HFFc6 (cell line): ENCODE measurements at places on chromosomes 5 and 9. TPM values are rescaled to one million over a fixed set of nuclear protein-coding genes. Genes with fewer than 3 reads are reported as not detected.

The FSD1L gene
- 1.5 to 2.2 TPM (median 1.6 TPM) in 3 replicates for total RNA-seq

GRCh38 chr5:177334781-177335700 lies 16.4 kb downstream of the LMAN2 start:
- no peak for DNase-seq

DNA sequence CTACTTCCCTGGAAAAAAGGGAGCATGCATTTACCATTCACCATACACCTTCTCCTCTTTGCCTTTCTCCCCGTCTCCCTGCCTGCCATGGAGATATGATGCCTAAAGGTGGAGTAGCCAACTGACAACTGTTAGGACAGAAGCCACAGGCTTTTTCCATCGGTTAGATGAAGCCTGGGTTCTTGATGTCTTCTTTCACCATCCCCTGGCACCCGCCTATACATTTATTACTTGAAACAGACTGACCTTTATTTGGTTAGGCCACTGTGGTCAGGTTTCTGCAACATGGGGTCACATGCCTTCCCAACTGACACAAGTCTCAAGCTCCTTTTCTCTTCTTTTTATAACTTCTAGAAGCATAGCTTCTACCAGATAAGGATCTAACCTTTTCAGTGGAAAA lies 7.1 kb downstream of the LCP2 start:
- DNase-seq = no peak

DNA sequence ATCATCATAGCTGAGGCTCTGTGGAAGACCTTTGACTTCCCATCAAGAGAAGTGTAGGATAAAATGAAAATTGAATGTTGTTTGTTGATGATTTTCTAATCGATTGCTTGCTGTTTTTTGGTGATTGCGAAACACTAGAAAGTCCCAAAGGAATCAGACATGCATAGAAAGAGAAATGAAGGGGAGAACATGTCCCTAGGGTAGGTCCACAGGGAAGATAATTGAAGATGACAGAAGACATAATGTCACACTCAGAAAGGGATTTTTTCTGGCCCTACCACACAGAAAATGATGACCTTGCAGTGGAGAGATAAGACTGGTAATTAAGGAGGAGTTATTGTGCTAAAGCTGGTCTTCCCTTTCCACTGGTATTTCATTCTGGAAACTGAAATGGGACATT lies 62.8 kb downstream of the INSYN2B start:
- no peak for DNase-seq

DNA sequence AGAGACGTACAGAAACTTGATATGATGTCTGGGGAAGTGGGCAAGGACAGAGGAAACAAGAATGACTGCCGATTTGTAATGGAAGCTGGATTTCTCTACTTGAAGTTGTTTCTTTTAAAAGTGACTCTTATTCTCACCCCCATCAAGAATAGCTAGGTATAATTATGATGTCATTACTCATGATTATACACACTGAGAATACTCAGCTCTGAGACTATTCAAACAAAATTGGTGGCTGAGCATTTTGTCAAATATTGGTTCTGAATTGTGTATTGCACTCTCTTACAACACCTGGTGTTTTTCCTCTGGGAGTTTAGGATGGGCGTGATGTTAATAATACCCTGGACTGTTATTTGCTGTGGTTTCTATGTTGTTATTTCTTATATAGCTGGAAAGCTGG lies 46.3 kb downstream of the MAST4 start:
- no peak for DNase-seq

- no peak for DNase-seq
Observed at GRCh38 chr5:176816043-176816745, 5.8 kb downstream of the UNC5A start.

The MARVELD2 gene
- total RNA-seq = 0.05 to 0.16 TPM (median 0.15 TPM) in 3 replicates

The KCNN2 gene
- total RNA-seq = 14.4 to 46.6 TPM (median 15.2 TPM) in 3 replicates

GRCh38 chr5:155522540-155522939 lies 509.0 kb downstream of the KIF4B start:
- no peak for DNase-seq

DNA sequence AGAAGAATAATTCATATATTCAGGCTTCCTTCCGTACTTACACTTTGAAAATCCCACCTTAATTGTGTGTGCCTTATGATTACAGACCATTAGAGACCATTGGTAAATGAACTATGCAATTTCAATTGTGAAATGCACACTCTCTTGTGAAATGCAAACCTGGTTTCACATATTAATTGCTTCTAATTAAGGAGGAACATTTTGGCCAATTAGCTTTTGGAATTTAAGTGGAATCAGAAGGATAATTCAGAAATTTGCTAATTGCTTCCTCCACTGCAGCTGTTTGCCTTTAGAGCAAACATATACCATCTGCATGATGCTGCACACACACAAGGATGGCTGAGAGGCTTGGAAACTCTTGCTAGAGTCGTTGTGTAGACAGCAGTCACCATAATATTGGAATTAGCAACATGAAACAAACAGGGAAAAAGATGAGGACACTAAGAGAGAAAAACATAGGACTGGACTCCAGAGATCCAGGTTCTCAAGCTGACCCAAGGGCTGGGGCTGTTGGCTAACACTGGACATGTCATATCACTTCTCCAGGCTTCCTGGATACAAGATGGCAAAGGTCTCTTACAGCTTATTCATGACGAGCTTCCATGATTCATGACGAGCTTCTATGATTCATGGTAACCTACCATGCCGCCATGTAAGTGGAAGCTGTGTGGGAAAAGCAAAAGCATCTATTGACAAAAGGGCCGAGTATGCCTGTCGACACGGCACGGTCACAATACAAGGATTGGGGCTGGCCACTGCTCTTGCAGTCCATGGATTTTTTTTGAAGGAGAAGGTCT lies 78.0 kb downstream of the PTCH1 start:
- no peak for DNase-seq

DNA sequence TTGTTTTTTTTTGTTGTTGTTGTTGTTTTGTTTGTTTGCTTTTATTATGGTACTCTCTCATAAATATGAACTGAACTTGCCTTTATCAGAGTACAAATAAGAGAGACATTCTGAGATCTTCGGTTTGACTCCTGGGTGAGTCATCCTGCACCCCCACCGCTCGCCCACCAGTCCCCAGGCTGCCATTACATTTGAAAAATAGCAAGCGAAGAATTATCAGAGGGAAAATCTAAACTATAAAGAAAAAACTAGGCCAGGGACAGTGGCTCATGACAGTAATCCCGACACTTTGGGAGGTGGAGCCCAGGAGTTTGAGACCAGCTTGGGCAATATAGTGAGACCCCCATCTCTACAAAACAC lies 122.1 kb upstream of the MAP3K1 start:
- no peak for DNase-seq

The SNCB gene
- total RNA-seq = not detected in 3 replicates

The RLN2 gene
- not detected in 3 replicates for total RNA-seq

GRCh38 chr9:82022121-82022520 lies 33.5 kb downstream of the SPATA31D1 start:
- no peak for DNase-seq

- DNase-seq = no peak
Observed at GRCh38 chr5:88955403-88955802, 72.4 kb upstream of the MEF2C start.

DNA sequence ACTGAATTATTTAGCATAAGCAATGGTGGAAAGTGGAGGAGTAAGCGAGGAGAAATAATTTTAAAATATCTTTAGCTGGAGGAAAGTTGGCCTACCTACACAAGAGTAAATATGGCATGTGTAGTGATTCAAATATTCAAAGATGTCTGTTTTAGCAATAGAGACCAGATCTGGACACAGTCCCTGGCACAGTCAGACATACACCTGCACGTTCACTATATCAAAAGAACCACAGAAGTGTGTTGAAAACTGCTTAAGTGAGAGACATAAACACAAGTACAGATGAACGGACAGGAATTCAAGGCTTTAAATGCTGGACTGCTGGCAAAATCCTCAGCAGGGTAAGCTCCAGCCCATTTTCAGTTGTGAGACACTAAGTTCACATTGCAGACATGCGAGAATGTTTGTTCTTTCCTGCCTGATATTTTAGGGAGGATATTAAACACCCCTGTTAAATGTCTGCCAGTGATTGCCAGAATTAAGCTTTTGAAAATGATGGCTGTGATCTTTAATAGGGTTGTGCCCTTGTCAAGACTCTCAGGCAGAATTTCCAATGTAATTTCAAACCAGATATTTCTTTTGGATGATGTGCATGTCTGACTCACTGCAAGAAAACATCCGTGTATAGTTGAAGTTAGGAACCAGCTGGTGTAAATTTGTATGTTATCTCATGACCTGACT lies 810.6 kb downstream of the TLE4 start:
- no peak for DNase-seq

GRCh38 chr5:1974501-1975405 lies 92.0 kb upstream of the IRX4 start:
- no peak for DNase-seq

DNA sequence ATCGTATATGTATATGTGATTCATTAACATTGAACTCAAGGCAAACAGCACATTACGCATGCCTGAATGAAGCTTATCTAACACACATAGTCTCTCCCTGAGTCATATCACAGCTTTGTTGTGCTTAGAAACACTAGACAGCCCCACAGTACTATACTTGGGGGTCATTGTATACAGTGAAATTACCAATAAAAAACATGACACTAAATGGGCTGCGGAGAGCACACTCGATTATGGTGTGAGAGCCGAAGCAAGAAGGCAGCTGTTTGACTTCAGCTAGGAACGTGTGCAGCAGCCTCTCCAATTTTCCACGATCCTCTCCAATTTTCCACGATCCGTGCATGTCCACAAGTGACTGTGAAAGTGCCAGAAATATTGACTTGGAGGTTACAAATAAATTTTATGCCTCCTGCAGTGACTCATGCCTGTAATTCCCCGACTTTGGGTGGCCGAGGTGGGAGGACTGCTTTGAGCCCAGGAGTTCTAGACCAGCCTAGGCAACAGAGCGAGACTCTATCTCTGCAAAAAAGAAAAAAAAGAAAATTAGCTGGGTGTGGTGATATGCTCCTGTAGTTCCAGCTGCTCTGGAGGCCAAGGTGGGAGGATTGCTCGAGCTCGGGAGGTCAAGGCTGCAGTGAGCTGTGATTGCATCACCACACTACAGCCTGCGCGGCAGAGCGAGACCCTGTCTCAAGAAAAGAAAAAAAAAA lies 102.4 kb downstream of the DAPK1 start:
- DNase-seq = peak; percentile 74

The ZBED3 gene
- 1.8 to 2.6 TPM (median 2.1 TPM) in 3 replicates for total RNA-seq
